Skeletal muscle cell (primary cell): ENCODE measurements at places on chromosomes 7 and 10.

DNA sequence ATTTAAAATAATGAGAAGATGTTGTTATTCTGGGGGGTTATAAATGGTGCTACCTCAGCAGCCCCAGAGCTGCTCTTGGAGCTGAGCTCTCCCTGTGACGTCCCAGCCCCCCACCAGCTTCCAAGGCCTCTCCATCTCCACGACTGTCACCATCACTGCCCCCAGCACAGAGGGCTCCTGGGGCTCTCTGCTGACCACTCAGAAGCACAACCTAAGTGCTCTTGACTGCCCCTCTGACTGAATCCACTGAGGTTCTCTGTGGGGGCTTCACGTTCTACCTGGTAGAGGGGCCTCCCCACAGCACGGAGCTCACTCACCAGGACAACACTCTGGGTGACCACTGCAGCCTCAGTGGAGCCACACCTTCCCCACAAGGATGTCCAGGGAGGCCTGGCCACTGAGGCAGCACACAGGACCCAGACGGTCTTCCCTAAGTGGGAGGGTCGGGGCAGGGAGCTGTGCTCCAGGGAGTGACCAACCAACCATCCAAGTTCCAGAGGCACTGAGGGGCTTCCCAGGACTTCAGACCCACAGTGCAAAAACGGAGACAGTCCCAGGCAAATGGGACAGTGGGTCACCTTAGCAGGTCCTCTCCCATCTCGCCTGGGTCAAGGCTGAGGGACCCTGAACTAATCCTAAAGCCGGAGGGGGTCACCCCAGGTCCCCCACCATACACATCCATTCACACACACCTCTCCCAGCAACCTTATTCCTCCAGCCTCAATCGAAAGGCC, 121.0 kb upstream of the PPP2R2D start:
- DNase-seq, result no peak

DNA sequence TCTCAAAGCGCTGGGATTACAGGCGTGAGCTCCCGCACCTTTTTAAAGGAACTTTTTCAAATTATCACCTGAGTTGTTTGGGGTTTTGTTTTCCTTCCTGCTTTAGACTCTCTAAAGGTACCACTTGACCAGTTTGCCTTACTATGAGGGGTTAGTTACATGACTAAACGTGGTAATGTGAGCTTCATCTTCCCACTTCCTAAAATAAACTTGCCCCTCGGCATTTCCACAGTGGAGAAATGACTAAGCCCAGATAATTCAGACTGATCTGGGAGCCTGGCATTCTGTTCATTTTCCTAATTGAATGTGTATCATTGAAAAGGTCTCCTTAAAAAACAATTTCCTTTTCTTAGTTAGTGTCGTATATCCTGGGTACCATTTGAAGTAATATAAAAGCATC, 163.4 kb downstream of the PLXDC2 start:
- DNase-seq, result no peak

DNA sequence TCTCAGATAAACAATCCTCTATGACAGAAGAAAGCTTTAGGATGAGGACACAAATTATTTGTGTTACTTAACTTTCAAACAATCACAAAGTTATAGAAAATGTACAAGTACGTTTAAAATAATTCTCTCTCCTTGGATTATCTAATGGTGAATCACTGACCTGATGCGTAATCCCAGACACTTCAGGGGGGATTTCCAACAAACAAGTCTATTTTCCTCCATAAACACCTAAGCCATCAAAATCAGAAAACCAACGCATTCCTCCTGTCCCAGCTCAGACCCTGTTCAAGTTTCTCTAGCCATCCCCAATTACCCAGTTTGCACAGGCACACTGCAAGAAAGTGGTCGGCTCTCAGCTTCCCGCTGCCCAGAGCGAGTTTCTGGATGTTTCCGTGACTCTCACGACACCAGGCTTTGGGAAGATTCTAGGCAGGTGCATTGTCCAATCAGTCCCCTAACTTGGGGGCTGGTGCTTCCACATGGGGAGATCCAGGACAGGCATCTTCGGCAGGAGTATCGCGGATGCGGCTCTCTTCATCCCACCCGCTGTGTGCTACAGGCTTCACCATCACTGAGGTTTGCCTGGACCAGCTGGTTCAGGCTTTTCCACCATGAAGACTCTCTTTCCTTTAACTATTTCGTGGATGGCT, 200.0 kb downstream of the ZMYND11 start:
- DNase-seq, result no peak

GRCh38 chr10:17792991-17793390, 16.2 kb upstream of the MRC1 start:
- no peak for DNase-seq

GRCh38 chr7:103637094-103637493, 191.1 kb upstream of the SLC26A5 start:
- DNase-seq, result peak; percentile 94

GRCh38 chr10:64594072-64594471, 1072.9 kb downstream of the REEP3 start:
- no peak for DNase-seq

GRCh38 chr7:155259866-155260497, 37.7 kb upstream of the INSIG1 start:
- DNase-seq, result no peak

DNA sequence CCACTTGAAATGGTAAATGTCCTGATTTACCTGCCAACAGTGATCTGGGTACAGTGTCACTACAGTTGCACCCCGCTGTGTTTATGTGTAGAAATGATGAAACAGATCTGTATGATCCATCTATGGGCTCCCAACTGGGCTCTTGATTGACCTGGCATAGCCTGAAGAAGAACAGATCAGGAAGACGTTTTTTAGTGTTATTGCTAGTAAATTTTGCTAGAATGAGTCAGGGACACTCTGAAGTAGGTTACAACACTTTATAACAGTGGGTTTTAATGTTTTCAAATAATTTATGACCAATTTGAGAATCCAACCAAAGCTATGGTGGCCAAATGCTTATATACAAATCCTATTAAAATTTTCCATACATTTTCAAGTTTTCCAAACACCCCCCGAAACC, 110.3 kb downstream of the DKK1 start:
- DNase-seq, result no peak

GRCh38 chr10:95193944-95194343, at the start of gene ACSM6:
ACSM6 (plus strand) TSS chr10:95194238; CDS start chr10:95194486, 248 bp downstream.
- DNase-seq, result no peak

DNA sequence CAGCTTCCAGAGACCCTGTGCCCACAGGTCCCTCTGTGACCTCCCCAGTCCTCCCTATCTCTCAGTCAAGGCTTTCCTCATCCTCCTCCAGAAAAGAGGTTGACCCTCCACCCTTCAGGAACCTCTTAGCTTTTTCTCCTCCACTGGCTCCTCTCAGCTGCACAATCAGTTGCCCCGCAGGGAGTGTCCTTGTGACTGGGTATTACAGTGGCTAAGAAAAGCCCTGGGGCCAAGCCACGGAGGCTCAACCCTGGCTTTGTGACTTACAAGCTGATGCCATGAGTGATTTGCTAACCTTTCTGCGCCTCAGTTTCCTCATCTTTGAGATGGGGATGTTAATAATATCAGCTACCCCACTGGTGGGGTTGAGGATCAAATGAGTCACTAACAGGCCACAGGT, 66.4 kb upstream of the ZMIZ1 start:
- no peak for DNase-seq

DNA sequence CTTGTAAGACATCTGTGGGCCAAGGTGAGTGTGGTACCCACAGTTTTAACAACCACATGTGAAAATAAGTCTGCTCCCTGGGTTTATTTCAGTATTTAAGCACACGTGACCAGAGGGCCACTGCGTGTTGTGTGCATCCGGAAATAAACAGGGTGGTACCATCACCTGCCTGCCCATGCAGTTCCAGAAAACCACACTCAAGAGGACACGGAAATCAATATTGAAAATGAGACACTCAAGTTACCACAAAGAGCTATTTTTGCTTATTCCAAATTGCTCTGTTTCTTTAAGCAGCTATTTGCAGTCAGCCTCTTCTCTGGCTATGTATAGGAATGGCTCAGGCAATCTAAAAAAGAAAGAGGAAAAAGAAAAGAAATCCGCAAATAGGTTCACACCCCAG, 71.8 kb upstream of the LOXL4 start:
- DNase-seq, result no peak

GRCh38 chr10:75395932-75396630, 5.5 kb downstream of the ZNF503 start:
- DNase-seq, result no peak

GRCh38 chr10:46227936-46228562, 58.7 kb upstream of the ANTXRL start:
- no peak for DNase-seq
